Esophagus muscularis mucosa (tissue), 4 donors: ENCODE measurements at places on chromosomes 5 and 9. TPM values are rescaled to one million over a fixed set of nuclear protein-coding genes. Genes with fewer than 3 reads are reported as not detected.
A peak's percentile ranks its signal among the peaks of the same experiment; 100 is the strongest.

GRCh38 chr9:138076650-138077009 is 199.0 kb downstream of the CACNA1B start:
- no peaks in the 10 kb centered on the region for H3K36me3 ChIP-seq
- no peaks in the 10 kb centered on the region for H3K27me3 ChIP-seq
- H3K4me3 ChIP-seq, result no peak overlapping the region
- H3K27ac ChIP-seq, result no peak overlapping the region
- H3K4me1 ChIP-seq, result no peaks in the 10 kb centered on the region
- DNase-seq, result no peak

- H3K4me1 ChIP-seq, result peaks cover 12% of the 10 kb centered on the region
- DNase-seq, result no peak
- no peak overlapping the region for H3K27ac ChIP-seq
- no peaks in the 10 kb centered on the region for H3K36me3 ChIP-seq
- H3K27me3 ChIP-seq, result peaks cover 22% of the 10 kb centered on the region
Observed at GRCh38 chr5:1860949-1861348, 21.8 kb downstream of the IRX4 start.

Gene SLC46A2
- total RNA-seq, result 0.26 TPM

- peak overlapping the region; percentile 47 for H3K4me3 ChIP-seq
- peak overlapping the region; percentile 90 for H3K27ac ChIP-seq
- no peaks in the 10 kb centered on the region for H3K36me3 ChIP-seq
- peaks cover 98% of the 10 kb centered on the region for H3K4me1 ChIP-seq
Observed at GRCh38 chr5:139659695-139660101, 11.5 kb downstream of the CXXC5 start.

DNA sequence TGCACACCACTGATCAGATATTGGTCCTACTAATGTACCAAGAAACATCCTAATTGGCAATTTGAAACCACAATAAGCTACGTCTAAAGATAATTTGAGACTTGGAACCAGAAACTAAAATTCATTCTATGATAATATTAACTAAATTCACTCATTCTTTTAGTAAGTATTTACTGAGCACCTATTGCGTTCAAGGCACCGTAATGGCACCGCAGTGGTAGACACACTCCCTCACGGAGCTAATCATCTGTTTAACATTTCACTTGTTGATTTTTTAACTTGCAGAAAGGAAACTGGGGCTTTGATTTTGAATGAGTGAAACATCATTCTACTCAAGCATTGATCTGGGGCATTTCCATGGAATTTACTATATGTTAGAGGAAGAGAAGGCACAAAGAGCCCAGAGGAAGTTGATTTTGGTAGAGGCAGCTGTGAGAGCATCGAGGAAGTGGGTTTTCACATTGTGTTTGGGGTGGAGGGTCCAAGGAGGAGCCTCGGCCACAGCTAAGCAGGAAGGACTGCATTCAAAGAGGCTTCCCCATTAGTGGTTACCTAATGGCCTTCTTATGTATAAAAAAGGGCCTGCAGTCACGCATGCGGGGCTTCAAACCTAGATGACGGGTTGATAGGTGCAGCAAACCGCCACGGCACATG is 7.1 kb downstream of the RAPGEF1 start:
- peaks cover 86% of the 10 kb centered on the region for H3K4me1 ChIP-seq
- H3K36me3 ChIP-seq, result no peaks in the 10 kb centered on the region
- H3K27ac ChIP-seq, result peak overlapping the region; percentile 75
- no peaks in the 10 kb centered on the region for H3K27me3 ChIP-seq

DNA sequence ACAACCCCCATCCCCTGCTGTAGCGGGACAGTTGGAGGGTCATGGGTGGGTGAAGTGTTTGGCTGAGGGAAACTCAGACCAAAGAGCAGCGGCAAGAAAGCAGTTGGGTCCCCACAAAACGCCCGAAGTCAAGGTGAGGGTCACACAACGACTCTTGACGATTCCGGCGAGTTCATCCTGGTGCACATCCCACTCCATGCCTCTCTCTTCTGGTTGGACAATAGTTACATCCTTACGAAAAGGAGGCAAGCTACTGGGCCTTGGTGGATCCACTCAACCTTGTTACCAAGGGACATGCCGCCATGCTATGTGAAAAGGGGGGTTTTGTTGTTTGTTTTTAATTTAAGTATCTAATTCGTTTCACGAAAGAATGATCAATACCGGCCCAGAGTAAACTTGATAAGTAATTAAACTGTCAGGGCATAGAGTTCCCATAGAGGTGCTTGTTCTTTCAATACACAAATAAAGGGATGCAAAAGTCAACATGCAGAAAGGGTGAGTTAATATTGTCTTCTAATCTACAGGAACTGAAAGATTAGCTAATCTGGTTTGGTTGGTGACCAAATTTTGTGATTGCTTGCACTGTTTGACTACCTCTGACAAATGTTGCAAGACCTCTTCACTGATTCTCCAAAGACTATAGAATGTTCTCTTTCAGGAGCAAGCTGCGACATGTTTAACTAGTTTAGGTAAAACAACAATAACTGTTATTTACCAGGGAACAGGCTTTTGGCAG is 732 bp upstream of the SMIM15 start:
- peak overlapping the region; percentile 85 for H3K27ac ChIP-seq
- no peak for DNase-seq
- H3K4me3 ChIP-seq, result peak overlapping the region; percentile 92

DNA sequence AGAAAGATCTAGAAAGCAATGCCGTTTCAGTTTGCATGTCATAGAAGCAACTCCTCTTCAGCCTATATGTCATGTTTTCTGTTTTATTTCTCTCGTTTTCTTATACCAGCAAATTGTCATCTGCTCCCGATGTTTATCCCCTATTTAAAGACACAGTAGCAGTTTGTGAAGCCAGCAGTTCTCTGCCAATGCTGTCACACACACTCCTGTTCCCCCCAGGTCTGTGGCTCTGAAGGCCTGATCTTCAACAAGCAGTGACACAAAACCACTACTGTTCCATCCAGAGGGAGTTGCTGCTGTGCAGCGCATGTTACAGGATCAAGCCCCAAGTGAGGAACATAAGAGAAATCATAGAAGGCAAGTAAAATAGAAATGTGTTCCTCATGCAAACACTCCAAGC is 364.1 kb upstream of the SLC30A5 start:
- DNase-seq, result peak; percentile 47
- H3K4me1 ChIP-seq, result peaks cover 16% of the 10 kb centered on the region
- no peak overlapping the region for H3K27ac ChIP-seq
- no peaks in the 10 kb centered on the region for H3K36me3 ChIP-seq
- H3K27me3 ChIP-seq, result no peaks in the 10 kb centered on the region

- no peaks in the 10 kb centered on the region for H3K4me1 ChIP-seq
- DNase-seq, result no peak
- no peak overlapping the region for H3K4me3 ChIP-seq
- peaks cover 66% of the 10 kb centered on the region for H3K36me3 ChIP-seq
- H3K27me3 ChIP-seq, result no peaks in the 10 kb centered on the region
- no peak overlapping the region for H3K27ac ChIP-seq
Observed at GRCh38 chr5:134911285-134912206, 6.6 kb downstream of the PCBD2 start.

Gene ARL14EPL
- not detected for total RNA-seq

DNA sequence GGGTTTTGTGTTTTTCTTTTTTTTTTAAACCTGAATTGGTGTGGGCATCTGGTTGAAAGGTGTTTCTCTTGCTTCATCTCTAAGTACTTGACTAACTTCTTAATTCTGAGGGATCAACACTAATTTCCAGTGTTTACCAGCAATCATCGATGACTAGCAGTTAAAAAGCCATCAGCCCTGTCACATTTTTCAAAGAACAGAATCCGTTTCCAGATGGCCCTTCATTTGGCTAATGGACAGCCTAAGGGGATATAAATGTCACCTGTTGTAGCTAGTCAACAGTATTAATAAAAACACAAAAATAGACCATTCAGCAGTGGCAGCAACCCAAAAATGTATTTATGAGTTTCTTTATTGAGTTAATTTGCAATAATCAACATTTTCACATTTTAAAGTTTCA is 1076.5 kb downstream of the MAT2B start:
- H3K27ac ChIP-seq, result no peak overlapping the region
- no peak for DNase-seq
- H3K4me3 ChIP-seq, result no peak overlapping the region
- H3K27me3 ChIP-seq, result no peaks in the 10 kb centered on the region
- H3K36me3 ChIP-seq, result no peaks in the 10 kb centered on the region

Gene THBS4
- total RNA-seq, result 29.7 TPM

- H3K27me3 ChIP-seq, result no peaks in the 10 kb centered on the region
- H3K4me1 ChIP-seq, result no peaks in the 10 kb centered on the region
- DNase-seq, result no peak
- no peak overlapping the region for H3K4me3 ChIP-seq
- H3K27ac ChIP-seq, result no peak overlapping the region
Observed at GRCh38 chr5:7474821-7475403, 79.0 kb downstream of the ADCY2 start.

DNA sequence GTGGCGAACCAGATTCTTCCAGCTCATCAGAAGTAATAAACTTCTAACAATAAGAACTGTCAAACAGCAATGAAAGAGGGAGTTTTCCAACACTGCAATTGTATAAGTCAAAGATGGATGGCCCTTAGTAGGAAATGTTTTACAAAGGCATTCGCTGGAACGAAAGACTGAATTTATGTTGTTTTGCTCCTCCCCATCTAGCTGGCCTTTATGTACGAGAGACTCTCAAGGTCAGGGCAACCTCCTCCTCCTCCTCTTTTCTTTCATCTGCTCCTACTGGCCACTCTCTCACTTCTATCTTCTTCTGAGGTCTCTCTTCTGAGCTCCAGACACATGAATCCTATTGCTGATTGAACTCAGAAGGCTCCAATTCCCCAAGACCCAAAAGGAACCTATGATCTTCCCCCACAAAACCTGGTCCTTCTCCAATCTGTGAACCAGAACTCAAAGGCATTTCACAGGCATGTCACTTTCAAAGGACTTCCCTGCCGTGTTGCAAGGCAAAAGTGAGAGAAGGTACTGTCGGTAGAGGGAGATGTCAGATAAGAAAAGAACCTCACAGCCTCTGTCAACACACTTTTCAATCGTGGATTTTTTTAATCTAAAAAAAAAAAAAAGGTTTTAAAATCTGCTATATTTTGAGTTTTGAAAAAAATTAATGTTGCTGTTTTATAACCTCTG is 28.5 kb upstream of the PUM3 start:
- no peaks in the 10 kb centered on the region for H3K27me3 ChIP-seq
- no peaks in the 10 kb centered on the region for H3K4me1 ChIP-seq
- H3K36me3 ChIP-seq, result no peaks in the 10 kb centered on the region
- no peak overlapping the region for H3K27ac ChIP-seq
- H3K4me3 ChIP-seq, result no peak overlapping the region

DNA sequence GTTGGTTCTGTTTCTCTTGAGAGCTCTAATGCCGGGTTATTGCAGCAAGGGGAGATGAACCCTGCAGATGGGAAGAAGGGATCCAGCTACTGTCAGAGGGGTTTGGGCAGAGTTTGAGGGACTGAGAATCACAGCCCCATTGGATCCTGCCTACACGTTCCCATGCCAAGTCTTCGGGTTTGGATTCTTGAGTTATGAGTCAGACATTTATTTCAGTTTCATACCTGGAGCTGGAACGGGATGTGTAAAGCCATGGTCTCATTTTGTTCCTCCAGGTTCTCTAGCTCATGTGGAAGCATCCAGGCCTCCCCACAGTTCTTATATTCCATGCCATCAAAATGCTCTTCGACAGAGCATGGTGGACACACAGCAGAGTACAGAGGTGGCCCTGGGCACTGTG is 275.4 kb upstream of the IRX4 start:
- no peaks in the 10 kb centered on the region for H3K36me3 ChIP-seq
- no peak overlapping the region for H3K4me3 ChIP-seq
- no peaks in the 10 kb centered on the region for H3K27me3 ChIP-seq
- DNase-seq, result no peak
- H3K4me1 ChIP-seq, result no peaks in the 10 kb centered on the region
- no peak overlapping the region for H3K27ac ChIP-seq

GRCh38 chr9:7862170-7862569 is 62.6 kb upstream of the DMAC1 start:
- H3K4me3 ChIP-seq, result no peak overlapping the region
- no peaks in the 10 kb centered on the region for H3K27me3 ChIP-seq
- H3K27ac ChIP-seq, result no peak overlapping the region
- no peaks in the 10 kb centered on the region for H3K36me3 ChIP-seq

DNA sequence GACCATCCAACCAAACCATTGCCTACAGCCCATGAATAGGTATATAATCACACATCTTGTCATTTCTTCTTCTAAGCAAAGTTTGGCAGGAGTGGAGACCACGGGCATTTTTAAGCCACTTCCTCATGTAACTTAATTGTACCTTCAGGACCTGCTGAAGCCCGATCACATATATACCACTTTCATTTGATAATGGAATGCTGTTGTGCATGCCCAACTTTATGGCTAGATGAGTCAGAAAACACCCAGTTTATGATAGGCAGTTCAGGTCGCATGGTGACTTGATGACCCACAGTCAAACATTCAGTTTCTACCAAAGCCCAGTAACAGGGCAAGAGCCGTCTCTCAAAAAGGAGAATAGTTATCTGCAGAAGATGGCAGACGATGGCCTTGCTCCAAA is 2295.0 kb upstream of the ACO1 start:
- H3K4me1 ChIP-seq, result no peaks in the 10 kb centered on the region
- DNase-seq, result no peak
- H3K27ac ChIP-seq, result no peak overlapping the region
- H3K4me3 ChIP-seq, result no peak overlapping the region

GRCh38 chr9:131218370-131218769 is 57.9 kb downstream of the FAM78A start:
- peaks cover 41% of the 10 kb centered on the region for H3K4me1 ChIP-seq

DNA sequence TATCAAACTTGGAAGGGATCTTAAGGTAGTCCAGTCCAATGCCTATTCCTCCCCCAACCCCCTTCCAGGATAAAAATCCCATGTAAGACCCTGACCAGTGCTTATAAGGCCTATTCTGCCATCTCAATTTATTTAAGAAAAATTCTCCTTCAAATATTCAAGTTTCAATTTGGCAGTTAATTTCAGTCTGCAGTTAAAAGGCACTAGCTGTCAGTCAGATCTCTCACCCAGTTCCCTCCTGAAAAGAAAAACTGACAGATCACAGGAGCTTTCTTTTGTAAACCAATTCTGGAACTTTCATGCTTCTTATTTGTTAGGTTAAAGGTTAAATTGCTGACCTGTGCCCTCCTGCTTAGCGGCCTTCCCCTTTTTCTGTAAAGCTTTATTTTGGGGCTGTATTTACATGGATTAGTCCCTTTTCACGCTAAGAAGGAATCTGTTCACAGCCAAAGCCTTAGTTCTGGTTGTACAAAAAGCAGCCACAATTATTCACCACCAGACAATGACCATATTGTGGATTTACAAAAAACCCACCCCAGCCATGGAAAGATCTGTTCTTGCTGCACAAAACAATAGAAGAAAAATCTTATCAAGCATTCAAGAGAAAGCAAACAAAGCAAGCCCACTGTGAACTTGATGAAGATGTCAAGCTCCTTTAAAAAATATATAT is 68.7 kb downstream of the DENND1A start:
- DNase-seq, result no peak
- no peaks in the 10 kb centered on the region for H3K36me3 ChIP-seq
- no peaks in the 10 kb centered on the region for H3K27me3 ChIP-seq
- no peak overlapping the region for H3K27ac ChIP-seq

DNA sequence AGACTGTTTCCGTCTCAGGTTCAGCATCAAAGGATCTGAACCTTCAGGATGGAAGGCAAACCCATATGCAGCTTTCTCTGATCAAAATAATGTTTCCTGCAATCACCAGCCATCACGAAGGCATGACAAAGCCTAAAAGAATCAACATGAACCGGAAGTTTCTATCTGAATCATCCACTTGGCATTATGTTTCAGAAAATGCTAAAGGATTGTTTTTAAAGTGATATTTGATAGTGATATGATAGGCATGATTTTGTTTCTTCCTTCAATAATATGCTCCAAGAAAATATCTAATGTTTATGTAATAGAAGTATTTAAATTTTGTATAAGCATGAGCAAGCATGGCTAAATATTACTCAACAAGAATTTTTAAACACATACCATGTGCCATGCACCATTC is 219.6 kb downstream of the PLK2 start:
- H3K36me3 ChIP-seq, result no peaks in the 10 kb centered on the region
- no peaks in the 10 kb centered on the region for H3K27me3 ChIP-seq
